D721Med (cell line): ENCODE measurements at places on chromosomes 6 and 20.

DNA sequence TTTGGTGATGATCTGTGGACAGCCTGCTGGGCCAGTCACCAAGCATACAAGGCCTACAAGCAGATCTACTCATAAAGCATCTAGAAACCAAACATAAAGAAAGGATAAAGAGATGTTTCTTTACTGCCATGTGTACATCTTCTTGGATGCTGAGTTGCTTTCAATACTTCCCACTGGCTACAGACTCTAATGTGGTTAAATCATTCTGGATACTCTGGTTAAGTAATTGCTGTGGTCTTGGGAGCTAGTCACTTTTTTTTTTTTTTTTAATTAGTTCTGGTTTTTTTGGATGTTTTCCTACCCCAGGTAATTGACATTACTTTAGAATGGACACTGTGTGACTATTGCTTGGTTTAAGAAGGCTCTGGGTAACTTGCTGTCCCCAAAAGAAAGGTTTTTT, 215.4 kb upstream of the RUNX2 start:
- no peak for DNase-seq

DNA sequence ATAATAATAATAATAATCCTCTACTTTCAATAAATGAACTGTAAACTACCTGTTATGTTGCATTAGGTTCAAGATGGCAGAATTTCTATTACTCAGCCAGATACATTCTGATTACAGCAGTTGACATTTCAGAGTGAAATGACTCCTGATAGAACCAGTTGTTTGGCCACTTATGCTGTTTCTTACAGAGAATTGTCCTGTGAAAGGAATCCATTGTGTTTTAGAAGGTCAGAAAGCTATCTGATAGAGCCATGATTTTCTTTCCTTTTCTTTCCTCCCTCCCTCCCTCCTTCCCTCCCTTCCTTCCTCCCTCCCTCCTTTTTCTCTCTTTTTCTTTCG, 16.6 kb downstream of the GJA10 start:
- DNase-seq: no peak

DNA sequence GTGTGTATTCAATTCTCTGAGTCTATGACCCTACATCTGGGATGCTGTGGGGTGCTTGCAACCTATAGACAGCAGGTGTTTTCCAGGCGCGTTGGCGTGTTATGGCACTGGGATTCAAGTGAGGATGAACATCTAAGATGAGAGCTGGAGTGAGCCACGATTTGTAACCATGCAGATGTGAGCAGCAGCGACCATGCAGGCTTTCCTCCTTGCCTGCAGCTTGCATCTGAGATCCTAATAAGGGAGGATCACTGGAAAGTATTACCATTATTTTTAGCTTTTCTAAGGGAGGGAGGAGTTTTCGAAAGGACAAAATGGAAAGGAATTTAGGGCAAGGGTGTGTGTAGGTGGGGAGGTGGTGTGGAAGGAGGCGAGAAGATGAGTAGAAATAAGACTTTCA, 216.7 kb downstream of the ATXN1 start:
- no peak for DNase-seq

DNA sequence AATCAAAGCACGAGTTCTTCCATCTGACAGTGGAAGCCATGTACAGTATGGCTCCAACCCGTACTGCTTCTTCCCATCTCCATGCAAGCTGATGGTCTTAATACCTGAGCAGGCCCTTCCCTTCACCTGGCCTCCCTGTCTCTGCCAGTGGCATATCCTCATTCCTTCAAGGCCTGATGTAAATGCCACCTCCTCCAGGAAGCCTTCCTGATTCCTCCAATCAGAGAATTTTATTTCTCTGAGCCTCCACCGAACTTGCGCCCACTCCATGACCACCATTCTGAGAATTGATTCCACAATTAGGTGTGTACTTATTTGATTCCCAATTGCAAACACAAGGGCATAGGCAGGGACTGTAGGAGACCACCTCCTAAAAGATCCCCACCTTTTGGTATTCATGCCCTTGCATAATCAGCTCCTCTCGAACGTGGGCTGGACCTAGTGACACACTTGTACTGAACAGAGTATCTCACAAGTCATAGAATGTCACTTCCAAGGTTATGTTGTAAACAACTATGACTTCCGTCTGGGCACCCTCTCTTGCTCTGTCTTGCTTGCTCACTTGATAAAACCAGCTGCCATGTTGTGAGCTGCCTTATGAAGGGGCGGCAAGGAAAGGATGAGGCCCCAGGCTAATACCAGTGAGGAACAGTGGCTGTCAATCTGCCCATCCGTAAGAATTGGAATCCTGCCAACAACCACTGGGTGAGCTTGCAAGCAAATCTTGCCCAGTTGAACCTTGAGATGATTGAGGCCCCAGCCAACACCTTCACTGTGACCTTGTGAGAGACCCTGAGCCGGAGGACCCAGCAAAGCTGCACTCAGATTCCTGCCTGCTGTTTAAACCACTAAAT, 38.8 kb downstream of the CPNE5 start:
- no peak for DNase-seq

DNA sequence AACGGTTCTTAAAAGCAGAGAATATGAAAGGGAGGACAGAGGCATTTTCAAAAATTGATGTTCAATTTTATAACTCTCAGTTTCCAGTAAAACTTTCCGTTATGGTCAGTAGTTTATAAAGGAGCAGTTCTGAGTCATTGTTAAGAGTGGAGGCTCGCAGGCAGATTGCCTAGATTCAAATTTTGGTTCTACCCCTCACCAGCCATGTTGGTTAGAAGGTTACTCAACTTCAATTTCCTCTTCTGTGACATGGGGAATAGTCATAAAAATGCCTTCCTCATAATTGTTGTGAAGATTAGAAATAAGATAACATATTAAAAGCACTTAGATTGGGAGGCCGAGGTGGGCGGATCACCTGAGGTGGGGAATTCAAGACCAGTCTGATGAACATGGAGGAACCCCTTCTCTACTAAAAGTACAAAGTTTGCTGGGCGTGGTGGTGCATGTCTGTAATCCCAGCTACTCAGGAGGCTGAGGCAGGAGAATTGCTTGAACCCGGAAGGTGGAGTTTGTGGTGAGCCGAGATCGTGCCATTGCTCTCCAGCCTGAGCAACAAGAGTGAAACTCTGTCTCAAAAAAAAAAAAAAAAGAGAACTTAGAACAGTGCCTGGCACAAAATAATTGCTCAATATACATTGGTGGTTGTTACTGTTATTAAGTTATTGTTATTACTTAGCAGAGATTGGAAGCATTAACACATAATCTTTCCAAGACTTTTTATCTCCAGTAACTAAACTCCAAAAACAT, 348.9 kb downstream of the NRN1 start:
- no peak for DNase-seq
